Tibial nerve (tissue), 4 donors: ENCODE measurements at places on chromosomes 13 and 19.

DNA sequence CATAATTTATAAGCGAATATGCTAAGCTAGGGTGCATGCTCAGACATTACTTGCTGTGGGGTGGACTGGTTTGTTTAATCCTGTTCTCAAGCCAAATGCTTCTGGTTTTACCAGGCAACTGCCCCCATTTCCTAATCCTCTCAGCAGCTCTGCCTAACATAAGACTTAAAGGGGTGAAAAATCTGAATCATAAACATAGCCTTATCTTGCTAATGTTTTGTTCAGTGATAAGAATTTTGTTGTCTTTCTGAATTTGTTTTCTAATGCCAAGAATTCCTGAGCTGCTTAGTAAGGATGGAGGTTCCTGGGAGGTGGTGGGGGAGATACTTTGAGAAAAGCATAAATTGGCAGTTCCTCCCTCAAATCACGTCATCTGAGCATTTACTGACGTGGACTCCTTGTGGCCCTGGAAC is 42.7 kb downstream of the ING1 start:
- DNase-seq, result no peak

GRCh38 chr19:2494084-2494446 is 18.1 kb downstream of the GADD45B start:
- DNase-seq, result no peak

DNA sequence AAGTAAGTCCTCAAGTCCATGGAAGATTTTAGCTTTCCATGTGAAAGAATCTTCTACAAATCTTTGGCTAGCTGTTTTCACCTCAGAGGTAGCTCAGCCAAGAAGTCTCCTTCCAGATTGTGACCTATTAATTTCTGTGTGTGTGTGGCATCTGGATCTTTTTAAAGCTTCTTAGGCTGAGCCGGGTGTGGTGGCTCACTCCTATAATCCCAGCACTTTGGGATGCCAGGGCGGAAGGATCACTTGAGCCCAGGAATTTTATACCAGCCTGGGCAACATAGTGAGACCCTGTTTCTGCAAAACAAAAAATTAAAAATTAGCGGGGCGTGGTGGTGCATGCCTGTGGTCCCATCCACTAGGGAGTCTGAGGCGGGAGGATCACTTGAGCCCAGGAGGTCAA is 13.4 kb upstream of the SLC44A2 start:
- no peak for DNase-seq

- DNase-seq, result no peak
These were observed 1730.1 kb upstream of the PRR20A start for GRCh38 chr13:55410398-55411330.

- no peak for DNase-seq
These were observed 11.7 kb downstream of the PRR36 start for GRCh38 chr19:7862413-7862951.

GRCh38 chr19:33436360-33437345 is 63.1 kb downstream of the CEBPG start:
- no peak for DNase-seq

DNA sequence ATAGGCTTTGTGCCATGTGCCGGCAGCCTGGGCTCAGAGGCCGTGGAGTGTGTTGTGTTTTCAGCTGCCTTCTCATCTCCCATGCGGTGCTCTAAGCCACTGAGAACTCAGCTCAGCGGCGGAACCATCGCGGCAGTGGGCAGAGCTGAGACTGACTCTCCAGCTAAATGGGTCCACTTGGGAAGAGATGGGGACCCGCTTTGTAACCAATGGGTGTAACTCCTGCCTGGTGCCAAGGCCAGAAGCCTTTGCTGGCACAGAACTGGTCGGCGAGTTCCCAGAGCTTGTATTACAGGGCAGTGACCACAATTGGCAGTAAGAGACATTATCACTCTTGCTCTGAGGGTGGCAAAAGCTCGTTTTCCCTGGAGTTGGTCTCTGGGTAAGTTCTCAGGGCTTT is 183.0 kb downstream of the STK24 start:
- no peak for DNase-seq

- no peak for DNase-seq
These were observed 1267.2 kb downstream of the SLITRK1 start for GRCh38 chr13:82615043-82615442.

DNA sequence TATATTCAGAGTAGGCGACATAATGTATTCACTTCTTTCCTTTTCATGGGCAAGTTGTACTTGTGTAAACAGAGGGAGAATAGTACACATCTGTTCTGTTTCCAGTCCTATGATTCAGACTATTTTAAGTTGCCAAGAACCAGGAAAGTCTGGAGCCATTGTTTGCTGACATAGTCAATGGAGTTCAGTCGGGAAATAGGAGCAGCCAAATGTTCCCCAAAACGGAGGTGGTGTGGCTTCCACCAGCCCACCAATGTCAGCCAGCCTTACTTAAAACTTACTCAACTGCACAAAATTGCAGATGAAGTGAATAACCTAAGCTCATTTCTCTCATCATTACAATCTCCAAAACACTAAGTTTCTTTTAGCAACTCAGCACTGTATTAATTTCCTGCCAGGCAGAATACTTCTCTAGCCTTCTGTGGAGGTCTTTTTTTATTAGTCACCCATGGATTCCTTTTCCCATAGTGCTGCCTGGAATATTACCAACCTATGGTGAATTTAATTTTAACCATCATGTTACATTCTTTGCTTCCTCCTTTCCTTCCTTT is 22.3 kb upstream of the CSNK1A1L start:
- DNase-seq, result peak; percentile 27

GRCh38 chr13:66365101-66365500 is 865.0 kb downstream of the PCDH9 start:
- no peak for DNase-seq

DNA sequence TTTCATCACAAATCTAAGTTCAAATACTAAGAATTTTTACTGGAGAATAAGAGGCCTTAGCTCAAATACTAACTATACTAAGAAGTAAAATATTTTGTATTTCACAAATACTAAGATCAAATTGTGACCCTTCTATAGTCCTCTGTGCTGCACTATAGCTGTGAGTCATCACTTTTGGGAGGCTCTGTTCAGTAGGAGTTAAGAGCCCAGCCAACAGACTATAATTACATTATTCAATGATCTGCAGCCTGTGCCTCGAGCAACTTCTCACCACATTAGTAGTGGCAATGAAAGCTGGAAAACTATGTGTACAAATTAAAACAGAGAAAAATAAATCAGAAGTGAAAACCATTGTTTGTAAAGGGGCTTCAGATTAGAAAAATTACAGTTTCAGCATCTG is 147.3 kb upstream of the GPC6 start:
- DNase-seq, result no peak

GRCh38 chr13:90015565-90016507 is 1331.7 kb upstream of the MIR17HG start:
- DNase-seq, result no peak

DNA sequence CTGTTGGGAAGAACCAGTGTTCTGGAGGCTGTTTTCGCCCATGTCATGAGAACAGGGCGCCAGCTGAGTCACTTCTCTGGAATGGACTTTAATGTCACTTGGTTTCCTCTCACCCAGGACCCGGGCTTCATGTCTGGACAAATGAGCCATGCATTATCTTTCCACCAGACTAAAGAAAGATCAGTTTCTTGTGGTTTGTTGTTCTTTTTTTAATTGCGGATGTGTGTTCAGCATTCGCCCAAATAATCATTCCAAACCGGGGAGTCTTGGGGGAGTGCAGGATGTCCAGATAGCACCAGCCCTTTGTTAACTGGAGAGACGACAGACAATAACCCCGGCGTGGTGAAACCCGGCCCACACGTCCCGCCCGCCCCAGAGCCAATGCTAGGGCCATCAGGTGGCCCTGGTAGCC is 102.5 kb downstream of the COL4A2 start:
- no peak for DNase-seq

- no peak for DNase-seq
These were observed 14.0 kb upstream of the IGLON5 start for GRCh38 chr19:51297406-51297805.

DNA sequence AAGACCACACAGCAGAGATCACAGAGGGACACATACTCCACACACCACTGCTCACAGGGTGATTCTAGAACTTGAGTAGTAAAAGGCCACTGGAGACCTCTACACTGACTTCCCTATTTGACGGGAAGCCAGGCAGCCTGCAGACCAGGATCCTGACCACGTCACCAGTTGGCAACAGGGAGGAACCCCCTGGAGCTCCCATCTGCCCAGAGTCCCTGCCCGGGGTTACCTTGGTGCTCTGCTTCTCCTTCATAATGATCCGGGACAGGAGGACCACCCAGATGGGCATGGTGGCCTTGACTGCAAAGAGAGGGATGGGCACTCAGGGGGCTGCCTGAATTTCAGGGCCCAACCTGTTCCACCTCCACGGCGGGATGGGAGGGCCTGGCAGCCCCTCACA is 932 bp downstream of the SLC35E1 start:
- DNase-seq, result no peak

- no peak for DNase-seq
These were observed 102.0 kb downstream of the STARD13 start for GRCh38 chr13:33183431-33184111.

GRCh38 chr19:14156122-14156521 is 19.7 kb upstream of the ASF1B start:
- no peak for DNase-seq

DNA sequence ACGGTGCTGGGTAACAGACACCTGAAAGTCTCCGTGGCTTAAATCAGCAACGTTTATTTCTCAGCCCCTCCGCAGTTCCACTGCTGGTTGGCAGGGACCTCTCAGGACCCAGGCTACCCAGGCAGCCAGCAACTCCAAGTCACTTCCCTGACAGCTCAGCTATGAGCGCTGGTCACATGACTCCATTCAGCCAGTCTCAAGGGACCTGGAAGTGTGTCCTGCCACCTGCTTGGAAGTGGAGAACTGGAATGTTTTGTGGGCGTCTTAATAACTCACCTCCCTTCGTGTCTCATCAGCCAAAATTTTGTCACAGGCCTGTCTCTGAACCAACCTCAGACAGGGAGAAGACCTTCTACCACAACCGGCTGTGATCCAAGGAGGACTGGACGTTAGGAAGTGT is 72.8 kb downstream of the DPF1 start:
- no peak for DNase-seq

DNA sequence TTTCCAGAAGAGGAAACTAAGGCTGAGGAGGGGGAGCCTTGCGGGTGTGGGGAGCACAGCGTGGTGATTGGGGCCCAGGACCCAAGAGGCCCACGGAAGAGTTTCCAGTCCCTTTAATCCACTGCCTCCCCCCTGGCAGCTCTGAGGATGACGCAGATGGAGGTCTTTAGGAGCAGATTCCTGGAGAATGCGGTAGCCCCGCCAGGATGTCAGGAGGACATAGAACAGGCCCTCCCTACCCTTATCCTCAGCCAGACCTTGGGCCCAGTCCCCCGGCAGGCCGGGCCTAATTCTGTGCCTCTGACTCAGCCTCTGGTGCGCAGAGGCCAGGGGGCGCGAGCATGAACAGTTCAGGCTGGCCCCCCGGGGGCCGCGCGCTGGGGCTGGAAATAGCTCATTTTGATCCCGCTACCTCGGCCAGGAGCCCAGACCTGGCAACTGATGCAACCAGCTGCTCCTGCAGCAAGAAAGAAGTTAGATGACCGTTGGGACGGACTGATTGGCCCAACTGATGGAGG is 461 bp upstream of the HSPB6 start:
- DNase-seq, result peak; percentile 84

DNA sequence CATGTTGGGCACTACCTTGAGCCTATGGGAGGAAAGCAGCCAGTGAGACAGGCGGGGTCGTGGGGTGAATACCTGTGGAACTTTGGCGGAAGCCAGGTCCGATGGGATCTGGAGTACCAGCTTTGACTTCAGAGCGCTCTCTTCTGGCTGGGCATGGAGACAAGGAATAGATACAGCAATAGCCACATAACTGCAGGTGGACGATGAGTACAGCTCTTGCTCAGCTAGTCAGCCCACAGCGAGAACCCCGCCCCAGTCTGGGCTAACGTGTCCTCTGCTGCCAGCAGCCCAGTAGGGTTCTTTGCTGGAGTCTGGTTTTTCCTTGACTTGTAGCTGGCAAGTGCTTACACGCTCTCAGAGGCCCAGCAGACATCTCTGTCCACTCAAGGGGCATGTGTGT is 83.4 kb downstream of the SIPA1L3 start:
- DNase-seq, result no peak

DNA sequence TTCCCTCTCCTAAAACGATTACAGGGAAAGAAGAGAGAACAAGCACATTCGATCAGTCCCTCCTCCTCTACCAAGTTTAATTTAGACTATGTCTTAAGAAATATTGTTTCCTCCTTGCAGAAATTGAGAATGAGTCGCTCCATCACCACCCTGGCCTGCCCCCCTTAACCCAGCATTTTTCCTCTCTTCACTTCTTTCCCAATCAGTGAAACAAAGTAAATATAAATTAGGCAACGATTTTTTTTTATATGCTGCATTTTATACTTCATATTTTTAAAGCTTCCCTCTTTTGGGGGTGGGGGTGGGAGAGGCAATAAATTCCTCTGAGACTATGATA is 300.0 kb downstream of the SPRY2 start:
- no peak for DNase-seq

DNA sequence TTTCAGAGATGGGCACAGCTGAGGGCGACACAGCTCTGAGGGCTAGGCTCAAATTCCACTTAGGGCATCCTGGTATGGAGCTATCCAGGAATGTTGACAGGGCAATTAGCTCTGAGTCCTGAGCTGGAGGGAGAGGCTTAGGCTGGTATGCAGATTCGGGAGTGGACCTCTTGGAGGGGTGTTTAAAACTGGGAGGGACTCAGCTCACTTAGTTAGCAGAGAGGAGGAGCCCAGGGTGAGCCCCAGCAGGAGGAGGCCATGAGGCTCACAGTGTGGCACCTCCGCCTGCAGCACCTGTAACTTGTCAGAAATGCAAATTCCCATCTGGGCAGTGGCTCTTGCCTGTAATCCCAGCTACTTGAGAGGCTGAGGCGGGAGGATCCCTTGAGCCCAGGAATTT is 10.2 kb upstream of the NOP53 start:
- DNase-seq, result no peak

- DNase-seq, result no peak
These were observed 40.9 kb upstream of the PSG9 start for GRCh38 chr19:43310221-43310620.

DNA sequence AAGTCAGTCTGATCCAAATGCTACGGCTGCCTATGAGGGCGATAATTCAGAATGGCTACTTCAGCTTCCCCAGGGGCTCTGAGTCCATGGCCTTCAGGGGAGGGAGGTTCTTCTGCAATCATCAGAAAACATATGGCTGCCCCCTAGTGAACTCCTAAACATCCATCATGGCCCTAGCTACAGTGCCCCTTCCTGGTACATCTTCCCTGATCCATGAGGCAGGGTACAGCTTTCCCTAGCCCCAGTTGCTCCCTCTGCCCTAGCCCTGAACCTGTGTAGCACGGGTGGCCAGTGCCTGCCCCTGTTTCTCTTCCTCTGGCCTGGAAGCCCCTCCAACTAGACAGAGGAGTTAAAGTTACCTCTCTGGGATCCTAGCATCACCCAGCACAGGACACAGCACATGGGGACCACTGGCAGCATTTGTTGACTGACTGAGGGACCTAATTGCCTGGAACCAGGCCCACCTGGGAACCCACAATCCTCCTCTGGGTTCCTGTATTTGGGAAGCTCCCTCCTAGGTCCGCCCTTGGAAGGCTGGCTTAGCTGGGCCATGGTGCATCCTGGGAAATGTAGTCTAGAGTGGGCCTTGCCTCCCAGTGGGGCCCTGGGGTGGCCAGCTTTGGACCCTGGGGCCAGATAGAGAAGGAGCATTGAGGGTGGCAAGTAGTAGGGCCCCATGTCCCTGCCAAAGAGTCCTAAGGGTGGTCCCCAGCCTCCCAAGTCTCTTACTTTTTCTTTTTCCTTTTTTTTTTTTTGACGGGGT is 17.7 kb upstream of the SEMA6B start:
- no peak for DNase-seq

GRCh38 chr13:76645632-76646031 is 240.6 kb downstream of the KCTD12 start:
- no peak for DNase-seq
